ENCODE measurements at places on chromosomes 12 and 14. TPM values are rescaled to one million over a fixed set of nuclear protein-coding genes. Genes with fewer than 3 reads are reported as not detected.

GRCh38 chr14:104563742-104564615 lies 15.6 kb upstream of the C14orf180 start:
- peak; percentile 48 for DNase-seq

DNA sequence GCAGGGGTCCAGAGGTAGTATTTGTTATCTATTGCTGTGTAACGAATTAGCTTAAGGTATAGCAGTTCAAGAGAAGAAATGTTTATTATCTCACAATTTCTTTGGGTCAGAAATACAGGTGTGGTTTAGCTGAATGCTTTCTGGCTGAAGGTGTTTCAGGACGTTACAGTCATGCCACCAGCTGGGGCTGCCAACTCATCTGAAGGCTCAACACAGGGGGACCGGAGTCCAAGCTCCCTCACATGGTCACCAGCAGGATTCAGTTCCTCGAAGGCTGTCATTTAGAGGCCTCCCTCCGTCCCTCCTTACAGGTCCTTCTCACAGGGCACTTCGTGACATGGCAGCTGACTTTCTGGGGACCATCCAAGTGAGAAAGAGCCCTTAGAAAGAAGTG lies 37.5 kb upstream of the SINHCAF start:
- no peak for DNase-seq

DNA sequence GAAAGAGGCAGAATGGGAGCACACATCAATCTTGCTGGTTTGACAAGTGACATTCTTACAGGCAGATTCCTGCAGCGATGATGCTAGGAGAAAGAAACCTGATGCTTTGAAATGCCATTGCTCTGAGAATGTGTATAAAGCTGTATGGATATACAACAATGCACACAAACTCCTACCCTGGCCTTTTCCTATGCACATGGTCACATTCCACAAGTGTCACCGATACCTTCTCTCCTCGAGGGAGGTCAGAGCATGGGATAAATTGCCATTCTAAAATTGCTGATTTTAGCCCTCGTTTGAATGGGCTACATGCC lies 11.9 kb downstream of the FGF6 start:
- no peak for DNase-seq

FSCB gene
- total RNA-seq, result under 0.01 TPM

RPL10L gene
- total RNA-seq, result 0.43 TPM

Data from fibroblast of villous mesenchyme (primary cell).